ENCODE measurements at places on chromosomes 2 and 18.

DNA sequence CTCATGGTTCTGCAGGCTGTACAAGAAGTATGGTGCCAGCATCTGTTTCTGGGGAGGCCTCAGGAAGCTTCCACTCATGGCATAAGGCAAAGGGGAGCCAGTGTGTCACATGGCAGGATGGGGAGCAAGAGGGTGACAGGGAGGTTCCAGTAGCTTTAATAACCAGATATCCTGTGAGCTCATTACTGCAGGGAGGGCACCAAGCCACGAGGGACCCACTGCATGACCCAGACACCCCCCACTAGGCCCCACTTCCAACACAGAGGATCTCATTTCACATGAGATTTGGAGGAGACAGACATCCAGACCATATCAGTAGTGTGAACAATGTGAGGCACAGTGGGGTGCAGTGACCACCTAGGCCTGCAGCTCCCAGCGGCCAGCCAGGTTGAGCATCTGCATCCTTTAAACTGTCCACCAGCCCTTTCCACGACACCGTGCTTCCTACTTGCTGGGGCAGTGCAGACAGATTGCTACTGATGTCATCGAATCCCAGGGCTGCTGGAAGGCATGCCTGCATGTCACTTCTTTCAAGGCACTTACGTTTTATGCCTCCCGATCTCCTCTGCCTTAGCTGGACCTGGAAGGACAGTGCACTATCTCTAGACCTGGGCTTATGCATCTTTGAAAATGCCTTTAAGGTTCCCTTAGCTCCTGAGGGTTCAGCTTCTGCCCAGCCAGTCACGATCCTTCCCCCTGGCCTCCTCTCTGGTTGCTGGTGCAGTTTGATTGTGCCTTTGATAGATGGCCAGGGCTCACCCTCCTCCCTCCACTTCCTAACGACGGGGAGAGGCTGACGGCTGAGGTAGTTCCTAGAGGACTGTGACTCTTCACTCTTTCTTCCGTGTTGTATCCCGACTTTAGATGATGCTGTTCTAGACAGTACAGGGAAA is 174.3 kb downstream of the FAM210A start:
- DNase-seq = no peak

GRCh38 chr18:61882296-61883004 is 10.4 kb downstream of the RNF152 start:
- no peak for DNase-seq

DNA sequence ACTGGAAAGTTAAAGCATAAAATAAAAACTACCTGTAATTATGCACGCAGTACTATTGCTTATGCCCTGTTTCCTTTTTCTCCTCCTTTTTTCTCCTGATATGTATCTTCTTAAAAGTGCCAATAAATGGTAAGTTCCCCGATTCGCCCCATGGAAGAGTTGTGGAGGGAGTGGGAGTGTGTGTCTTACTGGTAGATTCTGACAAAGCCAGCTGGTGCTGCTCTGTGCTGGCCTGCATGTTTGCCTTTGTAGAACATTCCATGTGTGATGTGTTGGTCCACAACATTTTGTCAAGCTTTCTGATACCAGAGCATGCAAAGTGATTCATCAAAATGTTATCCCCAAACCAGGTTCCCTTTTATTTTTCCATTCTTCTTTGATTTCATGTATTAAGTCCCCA is 356.9 kb upstream of the RAB12 start:
- DNase-seq = no peak

DNA sequence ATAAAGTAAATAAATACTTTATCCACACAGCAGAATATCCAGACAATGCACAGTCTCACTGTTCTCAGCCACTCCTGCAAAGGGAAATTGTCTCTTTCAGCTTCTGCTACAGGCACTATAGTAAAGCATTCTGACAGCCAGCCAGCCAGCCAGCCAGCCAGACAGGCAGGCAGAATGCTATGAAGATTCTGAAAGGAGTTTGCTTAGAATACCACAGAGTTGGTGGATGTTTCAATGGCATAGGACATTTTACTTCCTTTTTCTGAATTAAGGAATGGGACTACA is 116.1 kb upstream of the CYP26B1 start:
- DNase-seq = no peak

- no peak for DNase-seq
These were observed 64.3 kb upstream of the RTN4 start for GRCh38 chr2:55114597-55114996.

DNA sequence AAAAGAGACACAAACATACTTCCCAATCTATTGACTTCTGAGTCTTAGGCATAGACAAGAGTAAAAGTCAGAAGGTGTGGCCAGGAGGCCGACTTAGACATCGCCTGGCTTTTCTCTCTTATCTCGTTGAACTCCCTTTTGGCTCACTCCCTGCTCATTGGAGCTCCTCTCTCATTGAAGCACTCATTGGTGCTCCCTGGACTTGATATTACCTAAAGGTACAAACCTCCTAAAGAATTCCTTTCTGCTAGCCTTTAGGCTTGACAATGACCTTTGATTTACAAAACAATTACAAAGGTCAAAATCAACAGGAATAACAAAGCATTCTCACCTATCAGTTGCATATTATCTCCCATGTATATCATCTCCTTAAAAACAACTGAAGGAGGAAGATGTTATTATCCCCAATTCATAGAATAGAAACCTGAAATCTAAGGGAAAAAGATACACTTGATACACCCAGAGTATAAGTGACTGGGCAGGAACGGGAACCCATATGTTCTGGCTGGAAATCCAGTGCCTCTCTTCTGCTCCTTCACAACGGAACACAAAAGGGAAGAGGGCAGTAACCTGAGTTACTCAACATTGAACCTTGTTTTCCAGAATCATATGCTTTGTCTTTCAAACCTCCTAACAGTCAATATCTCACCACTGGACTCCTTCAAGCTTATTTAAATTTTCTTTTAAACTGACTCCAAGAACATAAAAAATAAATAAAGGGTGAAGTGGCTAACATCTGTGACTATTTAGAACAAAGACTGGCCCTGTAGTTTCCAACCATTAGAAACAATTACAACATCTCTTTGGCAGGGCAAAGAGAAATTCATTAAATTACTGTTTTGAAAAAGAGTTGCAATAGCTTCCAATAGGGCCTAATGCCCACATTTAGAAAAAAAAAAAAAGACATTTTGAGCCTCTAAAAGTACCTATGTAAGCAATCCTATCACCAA is 1247.9 kb downstream of the LRP1B start:
- DNase-seq = peak; percentile 72

DNA sequence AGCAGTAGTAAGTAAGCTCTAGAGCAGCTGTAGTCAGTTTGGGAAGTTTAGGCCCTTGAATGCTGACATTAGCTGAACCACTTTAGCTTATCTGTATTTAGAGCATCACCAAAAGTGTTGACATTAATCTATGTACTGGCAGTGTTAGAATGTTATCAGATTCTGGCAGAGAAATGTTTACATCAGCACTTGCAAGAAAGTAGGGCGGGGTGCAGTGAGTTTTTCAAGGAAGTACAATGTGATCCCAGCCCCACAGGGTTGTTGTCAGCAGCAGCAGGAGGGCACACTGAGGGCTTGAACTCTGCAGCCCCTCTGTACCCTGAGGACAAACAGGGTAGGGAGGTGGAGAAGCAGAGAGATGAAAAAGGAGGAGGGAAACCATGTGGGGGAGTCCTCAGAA is 35.5 kb upstream of the RMP24 start:
- no peak for DNase-seq

GRCh38 chr18:30432349-30432748 is 610.2 kb downstream of the DSC3 start:
- DNase-seq = no peak

- no peak for DNase-seq
These were observed 442.3 kb downstream of the GRB14 start for GRCh38 chr2:164178835-164179465.

- DNase-seq = no peak
These were observed 53.9 kb downstream of the IL1R2 start for GRCh38 chr2:102045697-102046096.

- DNase-seq = no peak
These were observed 174.7 kb downstream of the MC4R start for GRCh38 chr18:60197671-60198462.

- no peak for DNase-seq
These were observed 40.7 kb downstream of the MRPL44 start for GRCh38 chr2:223997938-223998337.

GRCh38 chr2:95159690-95160449 is at the start of gene ZNF514:
ZNF514 (minus strand) TSS chr2:95159848; CDS start chr2:95153253, 6,595 bp downstream.
- DNase-seq = peak; percentile 30

GRCh38 chr18:2970772-2971659 is 41.9 kb downstream of the LPIN2 start:
- no peak for DNase-seq

Data from fibroblast of the conjunctiva (primary cell).